ENCODE measurements at places on chromosomes 2 and 18.

DNA sequence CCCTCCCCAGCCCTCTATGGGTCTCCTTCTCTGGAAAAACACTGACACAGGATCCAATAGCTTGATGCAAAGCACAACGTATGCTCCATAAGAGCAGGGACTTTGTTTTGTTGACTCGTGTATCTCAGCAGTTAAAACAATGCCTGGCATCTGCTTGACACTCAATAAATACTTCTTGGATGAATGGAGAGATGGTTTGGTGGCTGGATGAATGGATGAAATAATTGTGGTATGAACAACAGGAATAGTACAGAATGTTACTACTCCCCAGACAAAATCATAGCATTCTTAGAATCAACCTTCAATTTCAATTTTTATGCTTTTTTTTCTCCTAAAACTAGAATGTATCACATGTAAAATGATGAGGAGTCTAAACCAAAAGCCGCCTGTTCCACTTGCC lies 57.4 kb downstream of the KCNE4 start:
- no peak for DNase-seq

DNA sequence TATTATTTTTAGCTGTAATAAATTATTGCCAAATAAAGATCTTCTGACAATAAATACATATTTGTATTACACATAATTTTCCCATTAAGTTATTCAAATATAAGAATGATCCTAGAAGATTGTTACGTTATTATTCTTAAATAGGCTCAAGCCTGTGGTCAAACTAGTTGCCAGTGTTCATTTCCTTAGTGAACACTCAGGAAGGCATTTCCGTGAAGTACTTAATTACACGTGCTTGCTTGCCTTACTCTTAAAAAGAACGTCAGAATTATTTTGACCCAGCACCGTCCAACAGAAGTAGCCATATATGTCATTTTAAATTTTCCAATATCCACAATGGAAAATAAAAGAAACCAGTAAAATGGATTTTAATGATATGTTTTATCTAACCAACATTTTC lies 249.8 kb downstream of the TXNL1 start:
- no peak for DNase-seq

DNA sequence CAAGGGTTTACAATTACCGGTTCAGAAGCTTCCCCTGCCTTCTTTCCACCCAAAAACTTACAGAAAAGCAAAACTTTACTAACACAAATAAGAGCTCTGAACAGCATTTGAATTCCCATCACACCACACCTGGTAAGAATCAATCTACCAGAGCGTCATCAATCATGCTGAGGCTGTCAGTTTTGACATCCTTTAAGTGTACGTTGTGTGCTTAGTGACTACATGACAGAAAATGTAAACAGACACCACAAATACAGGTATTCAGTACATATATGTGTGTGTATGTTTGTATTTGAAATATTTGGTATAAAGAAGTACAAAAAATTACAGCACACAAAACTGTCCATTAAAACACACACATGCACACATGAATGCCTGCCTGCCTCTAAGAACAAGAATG lies 523.5 kb downstream of the TMEM182 start:
- DNase-seq, result no peak

- no peak for DNase-seq
Measured at GRCh38 chr2:118322406-118322805, 234.1 kb downstream of the INSIG2 start.

DNA sequence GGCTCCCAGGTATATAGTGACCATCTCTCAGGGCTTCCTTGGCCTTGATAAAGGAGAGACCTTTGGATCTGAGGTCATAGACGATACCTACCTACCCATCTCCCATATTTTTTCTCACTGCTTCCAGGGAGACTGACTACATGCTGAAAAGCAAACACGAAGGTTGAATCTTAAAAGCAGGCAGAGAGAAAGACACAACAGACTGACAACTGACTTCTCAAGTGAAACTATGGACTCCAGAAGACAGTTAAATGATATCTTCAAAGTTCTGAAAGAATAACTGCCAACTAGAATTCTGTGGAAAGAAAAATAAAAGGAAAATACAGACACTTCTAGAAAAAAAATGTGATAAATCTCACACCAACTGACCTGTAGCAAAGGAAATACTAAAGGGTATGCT lies 76.5 kb upstream of the HAAO start:
- DNase-seq, result no peak

- DNase-seq, result no peak
Measured at GRCh38 chr2:54559006-54559445, 102.9 kb downstream of the SPTBN1 start.

DNA sequence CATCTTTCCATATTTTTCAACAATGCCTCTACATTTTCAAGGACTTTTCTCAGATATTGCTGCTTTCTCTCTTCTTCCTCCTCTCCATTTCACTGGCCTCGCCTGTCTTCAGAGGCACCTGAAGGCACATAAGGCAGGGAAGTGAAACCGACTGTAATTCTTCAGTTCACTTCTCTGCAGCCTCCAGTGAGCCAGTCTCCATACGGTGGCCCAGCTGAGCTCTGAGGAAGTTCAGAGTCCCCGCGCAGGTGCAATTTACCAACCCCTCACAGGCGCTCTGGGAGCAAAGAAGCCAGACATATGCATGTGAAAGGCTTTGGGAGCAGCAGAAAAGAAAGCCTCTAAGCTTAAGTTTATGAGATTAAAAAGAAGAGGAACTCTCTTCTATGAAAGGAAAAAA lies 12.4 kb downstream of the KLHL14 start:
- DNase-seq, result no peak

GRCh38 chr2:191226196-191226595 lies 19.0 kb upstream of the MYO1B start:
- DNase-seq, result no peak

DNA sequence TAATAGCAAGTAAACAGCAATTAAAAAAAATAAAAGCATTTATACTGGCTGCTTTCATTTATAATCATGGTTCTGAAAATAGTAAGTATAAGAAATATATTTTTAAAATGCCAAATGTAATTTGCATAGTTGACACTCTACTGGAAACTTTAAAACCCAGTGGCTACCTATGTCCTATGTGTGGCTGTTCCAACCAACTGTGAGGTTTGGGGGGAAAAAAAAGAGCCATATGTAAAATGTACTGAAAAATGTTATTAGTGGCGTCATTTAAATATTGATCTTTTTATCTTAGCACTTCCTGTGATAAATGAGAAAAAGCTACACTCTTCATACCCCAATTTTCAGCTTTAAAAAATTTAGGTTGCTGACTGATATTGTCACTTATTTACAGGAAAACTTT lies 270.7 kb downstream of the TCF4 start:
- no peak for DNase-seq

GRCh38 chr2:231411237-231411636 lies 15.7 kb downstream of the B3GNT7 start:
- DNase-seq, result no peak

DNA sequence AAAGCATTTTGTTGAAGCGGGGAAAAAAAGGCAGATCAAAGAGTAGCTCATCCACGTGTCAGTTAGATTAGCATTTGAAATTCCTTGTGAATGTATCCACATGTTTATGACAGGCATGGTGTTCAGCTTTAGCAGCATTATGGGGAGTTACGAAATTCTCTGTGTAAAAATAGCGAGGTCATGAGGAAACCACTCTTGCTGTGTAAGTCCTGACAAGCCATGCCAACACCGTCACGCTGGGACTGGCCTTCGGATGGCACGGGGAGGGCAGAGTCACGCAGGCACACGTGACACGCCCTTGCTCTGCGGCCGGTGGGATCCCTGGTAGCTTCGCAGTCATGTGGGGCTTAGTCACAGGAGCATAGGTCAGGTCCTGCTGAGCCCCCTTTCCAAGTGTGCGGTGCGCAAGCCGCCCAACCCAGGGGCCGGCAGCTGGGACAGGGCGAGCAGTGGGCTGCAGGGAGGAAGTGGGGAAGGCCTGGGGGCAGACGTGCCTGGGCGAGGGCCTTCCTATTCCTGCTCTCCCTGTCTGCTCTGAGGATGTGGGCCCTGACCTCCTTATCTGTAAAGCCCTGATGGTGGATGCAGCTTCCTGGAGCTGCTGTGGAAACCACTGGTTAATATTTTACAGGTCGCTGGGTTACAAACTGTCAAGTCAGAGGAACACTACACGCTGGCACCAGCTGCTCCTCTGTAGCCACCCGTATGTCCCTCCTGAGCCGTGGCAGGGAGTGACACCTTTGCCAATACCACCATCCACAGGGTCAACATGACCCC lies 18.0 kb downstream of the MBP start:
- DNase-seq, result no peak

- no peak for DNase-seq
Measured at GRCh38 chr2:68403199-68403644, 38.1 kb downstream of the PLEK start.

GRCh38 chr2:59181347-59181746 lies 940.2 kb upstream of the FANCL start:
- DNase-seq, result no peak

DNA sequence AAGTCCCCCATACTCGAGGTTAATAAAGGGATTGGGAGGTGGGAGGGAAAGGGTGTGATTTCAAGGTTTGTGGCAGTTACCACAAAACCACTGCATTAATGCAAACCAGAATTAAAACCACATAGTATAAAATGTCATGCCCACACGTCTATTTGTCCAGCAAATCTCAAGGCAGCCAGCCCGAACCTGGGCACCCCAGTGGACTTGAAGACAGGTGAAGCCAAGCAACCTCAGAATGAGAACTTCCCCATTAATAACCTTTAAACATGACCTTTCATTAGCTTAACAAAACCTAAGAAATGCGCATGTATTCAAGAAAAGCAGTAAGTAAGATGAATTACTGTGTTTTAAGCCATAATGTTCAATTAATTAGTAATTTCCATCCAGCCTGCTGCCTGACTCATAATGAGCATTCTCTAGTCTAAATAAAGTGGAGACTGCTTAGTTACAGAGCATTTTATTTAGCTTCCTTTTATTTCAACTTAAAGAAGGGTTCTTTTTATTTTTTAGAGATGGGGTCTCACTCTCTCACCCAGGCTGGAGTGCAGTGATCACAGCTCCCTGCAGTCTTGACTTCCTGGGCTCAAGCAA lies 229.6 kb downstream of the FAM210A start:
- no peak for DNase-seq

- no peak for DNase-seq
Measured at GRCh38 chr2:216014006-216014405, 655 bp upstream of the MREG start.

GRCh38 chr2:71696381-71696780 lies 243.0 kb downstream of the DYSF start:
- no peak for DNase-seq

DNA sequence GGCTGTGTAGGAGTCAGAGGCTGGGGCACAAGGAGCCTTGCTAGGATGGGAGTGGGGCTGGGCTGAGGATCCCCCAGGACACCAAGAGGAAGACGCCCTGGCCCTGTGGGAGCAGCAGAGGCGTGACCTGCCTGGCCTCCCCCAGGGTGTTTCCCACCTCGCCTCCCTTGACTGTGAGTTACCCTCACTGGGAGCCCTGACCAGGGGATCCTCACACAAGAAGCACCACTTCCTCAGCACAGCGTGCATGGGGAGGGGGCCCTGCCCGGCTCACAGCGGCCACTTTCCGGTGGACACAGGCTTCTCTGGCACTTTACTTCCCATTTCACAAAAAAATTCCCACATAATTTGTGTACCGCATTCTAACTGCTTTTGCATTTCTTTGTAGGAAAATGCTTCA lies 187.7 kb downstream of the EIPR1 start:
- DNase-seq, result no peak

GRCh38 chr2:209121691-209122090 lies 302.2 kb upstream of the MAP2 start:
- DNase-seq, result no peak

DNA sequence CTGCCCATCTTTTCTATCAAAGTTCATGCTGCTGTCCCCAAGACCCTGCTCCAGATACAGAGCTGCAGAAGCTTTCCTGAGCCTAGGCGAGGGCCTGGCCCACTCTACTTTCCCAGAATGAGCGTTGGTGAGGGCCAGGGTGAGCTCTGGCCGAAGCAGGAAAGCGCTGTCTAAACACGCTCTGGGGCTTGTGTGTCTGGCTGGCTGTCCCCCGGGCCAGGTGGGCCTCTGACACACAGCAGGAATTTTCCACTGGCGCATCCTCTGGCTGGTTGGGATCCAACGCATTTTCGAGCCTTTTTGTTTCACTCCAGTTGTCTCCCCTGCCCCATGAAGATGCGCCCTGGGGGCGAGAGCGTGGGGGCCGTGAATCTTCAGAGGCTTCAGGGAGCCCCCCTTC lies 17.8 kb upstream of the KCNK3 start:
- DNase-seq, result no peak

DNA sequence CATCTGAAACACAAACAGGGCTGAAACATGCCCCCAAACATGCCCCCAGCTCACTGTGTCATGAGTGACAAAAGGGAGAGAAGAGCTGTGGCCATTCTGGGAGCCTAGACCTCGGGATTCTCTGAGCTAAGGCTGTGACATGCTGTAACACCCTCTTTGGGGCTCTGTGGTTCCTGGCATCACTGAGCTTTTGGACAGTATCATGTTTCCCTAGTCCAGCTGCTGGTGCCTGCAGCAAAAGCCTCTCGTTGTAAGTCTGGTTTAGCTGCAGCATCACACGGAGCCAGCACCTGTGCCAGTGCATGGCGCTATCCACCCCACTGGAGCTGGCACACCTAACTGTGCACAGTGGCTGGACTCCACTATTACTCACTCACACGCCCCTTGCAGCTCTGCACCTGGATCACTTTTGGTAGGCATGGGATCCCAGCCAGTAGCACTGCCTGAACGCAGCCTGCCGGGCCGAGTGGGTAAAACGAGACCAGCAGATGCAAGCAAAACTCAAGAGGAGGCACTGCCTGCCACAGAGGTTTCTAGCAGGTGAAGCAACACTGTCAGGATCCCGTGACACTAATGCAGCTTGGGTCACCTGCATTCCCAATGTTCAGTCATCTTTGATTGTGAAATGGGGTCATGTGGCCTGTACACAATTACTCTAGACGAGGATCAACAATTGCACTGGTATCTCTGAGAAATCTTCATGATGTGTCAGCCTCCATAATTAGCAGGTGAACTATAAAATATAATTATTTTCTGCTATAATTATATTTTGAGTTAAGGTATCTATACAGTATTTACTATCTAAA lies 547.2 kb downstream of the ZNF804A start:
- no peak for DNase-seq

- DNase-seq, result no peak
Measured at GRCh38 chr2:223047260-223047761, 4.7 kb upstream of the KCNE4 start.

DNA sequence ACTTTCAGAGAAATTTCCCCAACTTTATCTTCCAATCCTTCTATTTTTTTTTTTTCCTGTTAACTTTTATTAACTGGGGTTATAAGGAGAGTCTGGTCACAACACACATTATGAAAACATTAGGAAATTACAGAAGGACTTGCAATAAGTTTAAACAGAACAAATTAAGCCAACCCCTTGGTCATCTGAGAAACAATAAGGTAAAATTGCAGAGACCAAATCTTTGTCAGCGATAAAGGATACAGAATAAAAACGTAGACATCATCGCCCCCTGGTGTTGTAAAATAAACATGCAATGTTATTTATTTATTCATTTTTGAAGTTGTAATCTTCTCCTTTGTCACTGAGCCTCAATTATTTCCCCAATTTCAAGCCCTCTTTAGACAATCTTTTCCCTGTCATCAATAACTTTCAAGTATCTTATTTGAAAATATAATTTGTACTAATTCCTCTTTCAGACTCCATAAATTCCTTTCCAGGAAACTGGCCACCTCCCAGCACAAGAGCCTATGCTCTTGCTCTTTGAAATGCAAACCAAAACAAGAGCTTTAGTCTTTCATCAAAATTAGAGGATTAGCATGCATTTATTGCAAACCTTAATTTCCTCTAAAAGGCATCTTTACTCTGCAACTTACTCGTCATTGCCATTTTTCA lies 19.5 kb downstream of the G6PC2 start:
- DNase-seq, result no peak

GRCh38 chr18:60982329-60982695 lies 350.9 kb upstream of the CDH20 start:
- DNase-seq, result no peak

- no peak for DNase-seq
Measured at GRCh38 chr2:69789772-69790600, 39.5 kb upstream of the GMCL1 start.
